ENCODE measurements at places on chromosomes 11 and 22.
A peak's percentile ranks its signal among the peaks of the same experiment; 100 is the strongest.

- peak; percentile 33 for DNase-seq
These were observed 133.5 kb downstream of the CD44 start for GRCh38 chr11:35272391-35272902.

GRCh38 chr11:495537-495931 lies 11.5 kb downstream of the RNH1 start:
- no peak for DNase-seq

DNA sequence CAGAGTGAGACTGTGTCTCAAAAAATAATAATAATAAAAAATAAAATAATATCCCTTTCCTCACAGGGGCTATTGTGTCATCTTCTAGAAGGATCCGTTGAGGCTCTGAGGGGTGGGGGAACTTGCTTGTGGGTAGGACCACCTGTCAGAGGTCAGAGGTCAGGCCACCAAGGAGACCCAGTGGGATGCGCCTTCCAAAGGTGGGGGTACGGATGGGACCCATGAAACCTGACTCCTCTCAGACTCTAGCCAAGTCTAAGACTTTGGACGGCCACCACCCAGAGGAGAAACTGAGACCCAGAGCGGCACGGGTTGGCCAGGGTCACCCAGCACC lies 367 bp upstream of the MMP11 start:
- DNase-seq = no peak

DNA sequence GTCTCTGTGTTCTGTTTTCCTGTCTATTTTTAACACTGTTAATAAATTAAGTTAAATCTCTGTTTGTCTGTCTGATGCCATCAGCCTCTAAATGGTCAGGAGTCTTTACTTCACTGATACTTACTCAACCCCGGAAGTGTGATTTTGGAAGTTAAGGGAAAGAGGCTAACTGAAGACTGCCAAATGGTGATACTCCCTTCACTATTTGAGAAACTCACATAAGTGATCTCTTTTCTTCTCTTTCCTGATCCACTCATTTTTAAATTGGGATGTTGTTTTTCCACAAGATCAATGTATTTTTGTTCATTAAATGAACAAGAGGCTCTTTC lies 389 bp upstream of the CASP12 start:
- no peak for DNase-seq

- DNase-seq = no peak
These were observed 35.4 kb upstream of the CRTAM start for GRCh38 chr11:122802876-122803275.

DNA sequence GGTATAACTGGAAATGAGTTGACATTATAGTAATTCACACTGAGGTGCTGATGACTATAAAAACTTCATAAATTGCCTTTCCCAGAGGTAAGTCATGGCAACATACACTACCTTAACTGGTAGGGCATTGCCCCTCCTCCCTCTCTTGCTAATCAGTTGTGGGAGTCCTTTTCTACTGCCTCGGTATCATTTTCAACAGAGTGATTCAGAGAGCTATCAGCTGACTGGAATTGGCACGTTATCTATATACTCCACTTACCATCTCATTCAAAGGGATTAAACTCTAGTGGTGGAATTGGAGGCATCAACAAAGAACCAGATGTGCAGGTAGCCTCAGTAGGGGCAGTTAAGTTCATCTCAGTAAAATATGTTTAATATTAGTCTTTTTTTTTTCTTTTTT lies 8.0 kb upstream of the NUP160 start:
- DNase-seq = no peak

GRCh38 chr22:25942856-25943411 lies 200.9 kb downstream of the MYO18B start:
- no peak for DNase-seq

DNA sequence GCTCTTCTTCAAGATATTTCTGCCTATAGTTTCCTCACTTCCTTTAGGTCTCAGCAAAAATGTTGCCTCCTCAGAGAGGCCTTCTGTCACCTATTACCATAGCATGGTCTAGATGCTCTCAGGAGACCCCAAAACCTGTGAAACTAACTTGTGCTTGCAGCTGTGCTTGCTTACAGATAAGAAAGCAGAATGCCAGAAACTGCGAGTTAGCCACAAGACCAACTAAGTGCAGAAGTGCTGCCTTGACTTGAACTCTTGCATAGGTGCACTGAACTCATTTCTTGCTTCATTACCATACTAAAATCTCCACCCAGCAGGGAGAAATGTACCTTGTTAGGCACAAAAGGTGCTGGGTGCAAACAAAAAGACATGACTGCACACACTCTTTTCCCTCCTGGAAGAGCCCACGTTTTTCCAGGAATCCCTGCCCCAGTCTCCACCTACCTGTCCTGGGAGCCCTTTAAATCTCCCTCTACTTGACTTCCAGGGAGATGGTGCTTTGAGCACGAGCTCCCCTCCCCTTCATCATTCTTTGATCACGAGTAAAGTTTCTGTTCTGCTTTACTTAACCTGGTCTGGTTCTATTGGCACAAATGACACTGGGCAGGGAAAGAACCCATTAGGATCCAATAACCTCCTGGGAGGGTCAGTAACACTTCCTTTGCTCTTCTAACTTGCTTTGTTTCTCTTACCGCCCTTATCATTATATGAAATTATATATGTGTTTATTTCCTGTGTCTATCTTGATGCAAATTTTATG lies 137.7 kb upstream of the DDI1 start:
- no peak for DNase-seq

GRCh38 chr11:26572770-26573402 lies 823 bp upstream of the MUC15 start:
- no peak for DNase-seq

- no peak for DNase-seq
These were observed 60.3 kb downstream of the SIK3 start for GRCh38 chr11:117037975-117038350.

- no peak for DNase-seq
These were observed 3.3 kb upstream of the TRIM29 start for GRCh38 chr11:120141113-120141767.

DNA sequence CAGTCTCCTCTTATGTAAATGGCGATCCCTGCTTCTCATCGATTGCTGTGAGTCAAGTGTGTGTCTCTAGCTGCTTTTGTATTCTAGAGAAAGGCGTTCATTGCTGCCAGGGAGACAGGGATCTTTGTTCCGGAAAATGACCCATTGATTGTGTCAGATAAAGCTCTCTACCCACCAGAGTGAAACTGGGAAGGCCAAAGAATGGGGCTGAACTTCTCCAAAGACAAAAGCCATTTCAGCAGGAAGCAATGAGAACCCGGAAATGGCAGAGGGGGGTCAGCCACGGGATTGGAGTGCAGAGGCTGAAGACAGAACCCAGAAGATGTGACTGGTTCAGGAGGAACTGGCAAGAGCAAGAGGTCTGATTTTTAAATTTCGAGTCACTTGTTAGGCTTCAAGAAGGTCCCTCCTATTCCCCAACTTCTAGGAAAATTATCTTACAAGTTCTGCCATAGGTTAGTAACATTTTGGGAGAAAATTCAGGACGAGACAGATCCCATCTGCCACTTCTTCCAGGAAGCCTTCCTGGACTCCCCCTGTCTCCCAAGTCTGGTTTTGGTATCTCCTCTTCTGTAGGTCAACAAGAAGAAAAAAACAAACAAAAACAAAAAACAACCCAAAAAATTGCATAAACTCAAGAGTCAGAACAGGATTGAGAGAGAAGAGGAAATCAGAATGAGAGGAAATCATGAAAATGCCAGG lies 110.6 kb downstream of the NECTIN1 start:
- DNase-seq = no peak

GRCh38 chr11:127631974-127632373 lies 631.4 kb upstream of the KIRREL3 start:
- DNase-seq = no peak

DNA sequence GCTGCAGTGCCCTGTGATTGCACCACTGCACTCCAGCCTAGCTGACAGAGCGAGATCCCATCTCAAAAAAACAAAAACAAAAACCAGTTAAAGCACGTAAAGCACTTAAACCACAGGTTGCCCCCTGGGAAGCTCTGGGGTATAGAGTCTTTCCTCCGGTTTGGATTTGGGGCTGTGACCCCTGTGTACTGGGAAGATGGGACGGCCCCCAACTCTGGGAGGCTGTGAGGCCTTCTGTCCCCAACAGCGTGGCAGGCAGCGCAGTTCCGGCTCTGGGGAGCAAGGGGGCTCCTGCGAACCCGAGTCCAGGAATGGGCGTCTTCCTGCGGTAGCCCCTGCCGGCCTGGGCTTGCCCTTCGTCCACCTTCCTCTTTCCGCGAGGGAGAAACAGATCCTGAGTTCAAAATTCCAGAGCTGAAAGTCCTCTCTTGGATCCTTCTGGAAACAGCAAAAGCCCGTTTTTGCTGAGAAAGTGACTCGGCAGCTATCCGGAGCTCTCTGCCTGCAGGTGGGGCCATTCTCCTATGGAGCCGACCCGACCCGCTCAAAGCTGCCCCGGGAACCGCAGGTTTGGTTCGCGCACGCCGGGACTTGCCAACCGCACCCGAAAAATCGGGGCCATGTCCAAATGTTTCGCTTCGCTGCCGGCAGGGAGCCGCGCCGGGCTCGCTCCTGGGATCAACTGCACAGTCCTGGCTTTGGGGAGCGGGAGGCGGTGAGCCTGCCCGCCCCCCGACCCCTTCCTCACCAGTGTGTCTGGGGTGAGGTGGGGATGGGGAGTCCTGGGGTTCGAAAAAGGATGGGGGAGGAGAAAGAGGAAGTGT lies 36.3 kb upstream of the POLA2 start:
- DNase-seq = peak; percentile 43

- DNase-seq = no peak
These were observed 16.5 kb downstream of the SYT13 start for GRCh38 chr11:45269678-45270077.

- no peak for DNase-seq
These were observed 8.7 kb upstream of the SLC5A12 start for GRCh38 chr11:26730414-26731083.

DNA sequence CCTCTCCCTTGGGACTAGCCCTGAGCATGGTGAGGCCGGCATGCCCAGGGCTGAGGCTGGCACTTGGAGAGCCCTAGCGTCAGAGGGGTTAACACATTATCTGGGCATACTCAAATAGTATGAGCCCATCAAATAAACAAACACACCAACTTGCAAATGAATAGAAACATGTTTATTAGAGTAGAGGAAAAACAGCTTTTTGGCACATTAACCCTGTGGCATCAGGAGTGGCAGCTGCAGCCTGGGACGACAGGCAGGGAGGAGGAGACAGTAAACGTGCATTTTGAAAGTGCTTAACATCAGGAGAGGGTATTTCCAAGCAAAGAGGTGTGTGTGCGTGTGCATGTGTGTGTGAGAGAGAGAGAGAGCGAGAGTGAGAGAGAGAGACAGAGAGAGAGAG lies 684.9 kb downstream of the NTM start:
- no peak for DNase-seq

- DNase-seq = no peak
These were observed 688 bp downstream of the PTS start for GRCh38 chr11:112226831-112227401.

GRCh38 chr11:117210620-117211019 lies 11.4 kb downstream of the TAGLN start:
- no peak for DNase-seq

DNA sequence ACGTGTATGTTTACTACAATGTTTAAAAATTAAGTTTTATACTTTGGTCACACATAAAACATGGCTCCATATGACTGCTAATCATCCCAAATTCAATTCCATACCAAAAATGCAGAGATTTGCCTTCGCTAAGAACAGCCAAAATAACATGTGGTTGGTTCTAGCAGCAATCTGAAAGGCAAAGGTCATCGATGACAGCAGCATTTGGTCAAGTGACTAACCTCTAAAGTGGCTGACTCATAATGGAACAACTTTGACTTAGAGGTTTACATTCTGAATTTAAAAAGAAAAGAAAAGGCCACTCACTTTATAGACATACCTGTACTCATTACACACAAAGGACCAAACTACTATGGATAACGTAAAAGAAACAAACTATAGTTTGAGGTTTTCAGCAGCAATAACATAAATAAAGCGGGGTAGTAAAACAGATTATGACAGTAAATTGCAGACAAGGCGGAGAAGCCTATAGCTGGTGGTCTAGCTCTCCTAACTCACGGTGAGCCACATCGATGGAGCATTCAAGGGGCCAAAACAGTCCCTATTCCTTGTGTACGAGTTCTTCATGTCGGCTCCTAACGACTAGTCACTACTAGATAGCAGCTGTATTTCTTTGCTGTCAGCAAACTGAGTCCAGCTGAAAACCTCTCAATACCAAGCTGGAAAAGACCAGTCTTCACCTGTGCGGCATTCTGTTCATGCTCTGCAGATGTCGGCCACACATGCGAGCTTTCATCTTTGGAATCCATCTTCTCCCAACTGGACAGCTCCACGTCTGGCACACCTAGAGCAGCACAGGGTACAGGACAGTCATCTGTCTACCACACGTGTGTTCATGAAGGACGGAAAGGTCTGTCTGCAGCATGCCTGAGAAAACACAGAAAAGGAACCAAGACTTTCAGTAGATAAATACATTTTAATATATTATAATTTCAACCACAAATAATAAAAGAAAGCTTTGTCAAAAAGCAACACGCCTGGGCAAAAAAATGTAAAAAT lies 42.1 kb downstream of the PRDM10 start:
- no peak for DNase-seq

- DNase-seq = no peak
These were observed 324.3 kb downstream of the DYNC2H1 start for GRCh38 chr11:103433386-103434072.

GRCh38 chr11:2728663-2729332 lies 29.0 kb upstream of the KCNQ1OT1 start:
- DNase-seq = no peak

DNA sequence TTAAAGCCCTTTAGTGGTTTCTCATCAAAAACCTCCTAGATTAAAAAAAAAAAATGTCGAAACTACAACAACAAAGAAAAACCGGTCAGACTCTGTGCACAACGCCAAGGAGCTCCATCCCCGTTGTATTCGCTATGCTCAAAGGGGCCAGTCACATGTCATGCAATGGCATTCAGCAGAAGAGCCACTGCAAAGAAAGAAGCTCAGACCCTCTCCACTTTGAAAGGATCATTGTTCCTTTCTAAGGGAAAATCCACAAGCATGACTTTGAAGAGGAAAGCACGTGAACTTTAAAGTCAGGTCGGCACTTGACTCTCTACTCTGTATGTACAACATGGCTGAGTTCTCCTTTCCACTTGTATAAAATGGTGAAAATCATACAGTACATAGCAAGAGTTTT lies 655.6 kb downstream of the ETS1 start:
- DNase-seq = no peak

DNA sequence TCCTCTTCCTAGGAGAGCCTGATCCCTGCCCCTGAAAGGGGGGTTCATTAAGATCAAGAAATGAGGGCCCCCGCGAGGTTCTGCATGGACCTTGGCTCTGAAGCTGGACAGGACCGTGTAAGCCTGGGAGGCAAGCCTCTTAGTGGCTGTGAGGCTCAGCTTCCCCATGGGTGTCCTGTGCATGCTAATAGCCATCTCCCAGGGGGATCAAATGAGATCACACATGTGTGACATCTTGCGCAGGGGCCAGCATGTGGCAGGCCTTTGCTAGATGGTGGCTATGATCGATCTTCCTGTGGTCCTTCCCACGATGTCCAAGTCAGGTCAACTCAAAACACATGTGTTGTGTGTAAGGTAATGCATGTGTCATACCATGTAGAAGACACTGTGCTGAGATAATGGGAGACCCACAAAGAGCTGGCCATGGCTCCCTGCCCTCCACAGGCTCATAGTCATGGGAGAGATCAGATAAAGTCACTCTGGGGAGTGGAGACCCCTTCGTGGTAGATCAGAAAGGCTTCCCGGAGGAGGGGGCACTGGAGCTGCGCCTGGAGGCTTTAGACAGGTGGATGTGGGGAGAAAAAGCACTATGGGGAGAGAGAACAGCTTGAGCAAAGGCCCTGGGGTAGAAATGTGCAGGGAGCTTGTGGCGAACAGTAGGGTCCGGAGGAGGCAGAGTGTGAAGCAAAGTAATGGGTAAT lies 3.7 kb downstream of the RAC2 start:
- DNase-seq = no peak
